NCI-H1417 (cell line): ENCODE measurements at places on chromosomes 4 and X.
A peak's percentile ranks its signal among the peaks of the same experiment; 100 is the strongest.

GRCh38 chr4:170091069-170091696 lies 1.4 kb upstream of the AADAT start:
- DNase-seq = no peak

DNA sequence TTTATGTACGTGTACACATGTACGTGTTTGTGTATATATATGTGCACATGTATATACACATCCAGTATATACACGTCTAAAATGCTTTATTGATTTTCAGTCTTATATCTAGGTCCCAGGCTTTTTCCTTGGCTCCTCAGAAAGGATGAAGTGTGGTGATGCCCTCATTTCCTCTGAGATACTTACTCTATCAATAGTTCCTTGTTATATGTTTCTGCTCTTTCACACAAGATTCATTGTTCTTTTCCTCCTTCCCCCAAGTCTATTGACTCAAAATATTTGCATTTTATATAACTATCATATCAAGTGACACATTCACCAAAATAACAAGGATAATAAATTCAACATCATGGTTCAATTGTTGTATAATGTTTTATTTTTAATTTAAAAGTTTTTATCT lies 359.2 kb downstream of the EPHA5 start:
- DNase-seq = no peak

DNA sequence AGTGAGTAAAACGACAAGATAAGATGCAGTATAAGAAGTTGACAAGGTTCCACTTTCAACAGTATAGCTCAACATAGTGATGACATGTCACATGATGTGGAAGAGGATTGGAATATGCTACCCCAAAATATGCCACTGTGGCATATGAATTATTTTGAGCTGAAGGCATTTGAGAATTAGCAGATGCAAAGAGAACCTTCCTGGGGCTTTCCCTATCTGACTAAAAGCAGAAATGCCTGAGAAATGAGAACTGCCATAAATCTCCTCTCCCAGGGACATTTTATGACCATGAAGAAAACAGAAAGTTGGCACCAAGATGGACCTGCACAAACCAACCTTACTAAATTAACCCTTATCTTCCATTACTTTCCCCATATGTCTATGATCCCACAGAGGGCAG lies 24.8 kb downstream of the CDKN2AIP start:
- DNase-seq = no peak

DNA sequence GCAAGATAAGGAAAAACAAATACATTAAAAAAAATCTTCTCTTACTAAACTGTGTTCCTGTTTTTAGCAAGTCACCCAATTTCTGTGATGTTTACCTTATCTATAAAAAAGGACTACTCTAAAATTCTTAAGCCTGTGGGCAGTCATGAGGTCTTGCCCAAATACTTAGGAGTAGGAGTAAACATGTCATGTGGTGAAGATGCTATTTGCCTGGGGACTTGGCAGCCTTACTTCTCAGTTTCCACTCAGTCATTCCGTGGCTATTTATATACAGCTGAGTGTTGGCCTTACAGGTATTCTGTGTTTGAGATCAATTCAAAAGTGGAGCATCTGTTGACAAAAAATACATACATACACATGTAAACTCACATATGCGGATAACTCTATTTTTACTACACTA lies 89.9 kb upstream of the TLR2 start:
- DNase-seq = no peak

DNA sequence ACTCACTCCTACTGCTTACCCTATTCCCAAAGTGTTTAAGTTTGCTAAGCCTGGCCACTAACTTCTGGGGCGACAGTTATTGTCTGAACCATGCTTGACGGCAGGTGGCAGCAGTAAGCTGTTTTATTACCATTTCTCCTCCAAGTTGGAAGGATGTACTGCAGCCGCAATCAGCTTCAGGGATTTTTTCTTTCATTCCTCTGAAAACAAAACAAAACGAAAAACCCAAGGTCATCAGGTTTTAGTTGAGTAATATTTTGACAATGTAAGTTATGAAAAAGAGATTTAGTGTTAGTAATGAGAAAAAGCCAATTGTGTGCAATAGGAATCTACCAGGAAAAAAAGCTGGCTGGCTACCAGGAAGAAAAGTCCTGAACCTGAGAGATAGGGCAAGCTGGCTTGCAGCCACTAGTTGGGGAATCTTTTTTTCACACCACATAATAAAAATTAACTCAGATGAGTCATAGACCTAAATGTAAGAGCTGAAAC lies 13.2 kb upstream of the RAB9B start:
- DNase-seq = peak; percentile 38

- peak; percentile 64 for DNase-seq
These were observed 551.4 kb downstream of the IQCM start for GRCh38 chr4:149264093-149264733.

- no peak for DNase-seq
These were observed 405.9 kb upstream of the PITX2 start for GRCh38 chr4:111028795-111029194.

GRCh38 chr4:78292341-78292740 lies 235.2 kb downstream of the FRAS1 start:
- DNase-seq = no peak
